SJSA1 (cell line): ENCODE measurements at places on chromosomes 13 and 19. TPM values are rescaled to one million over a fixed set of nuclear protein-coding genes. Genes with fewer than 3 reads are reported as not detected.
A peak's percentile ranks its signal among the peaks of the same experiment; 100 is the strongest.

- DNase-seq = no peak
- H3K4me3 ChIP-seq = no peak overlapping the region
- peaks cover 5% of the 10 kb centered on the region for H3K4me1 ChIP-seq
- no peaks in the 10 kb centered on the region for H3K27me3 ChIP-seq
These were observed 33.0 kb downstream of the CRYL1 start for GRCh38 chr13:20492641-20493040.

DNA sequence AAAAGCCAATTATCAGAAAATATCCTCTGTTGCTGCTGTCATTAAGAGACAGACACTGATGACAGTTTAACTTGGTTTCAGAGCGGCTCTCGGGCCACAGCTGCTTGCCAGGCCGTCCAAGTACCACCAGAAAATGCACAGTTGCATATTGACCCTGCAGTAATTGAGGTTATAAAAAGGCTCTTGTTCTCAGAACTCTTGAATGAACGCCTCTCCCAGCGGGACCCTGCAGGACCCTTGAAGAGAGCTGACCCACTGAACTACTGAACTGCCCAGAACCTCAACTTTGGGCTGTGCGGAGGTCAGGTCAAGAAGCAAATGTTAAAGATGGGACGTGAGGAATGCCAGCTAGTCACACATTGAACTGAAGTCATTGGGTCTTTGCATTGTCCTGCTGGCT is 1559.0 kb upstream of the SLC10A2 start:
- H3K4me3 ChIP-seq = no peak overlapping the region
- no peaks in the 10 kb centered on the region for H3K27me3 ChIP-seq
- no peak overlapping the region for H3K27ac ChIP-seq
- no peaks in the 10 kb centered on the region for H3K4me1 ChIP-seq

DNA sequence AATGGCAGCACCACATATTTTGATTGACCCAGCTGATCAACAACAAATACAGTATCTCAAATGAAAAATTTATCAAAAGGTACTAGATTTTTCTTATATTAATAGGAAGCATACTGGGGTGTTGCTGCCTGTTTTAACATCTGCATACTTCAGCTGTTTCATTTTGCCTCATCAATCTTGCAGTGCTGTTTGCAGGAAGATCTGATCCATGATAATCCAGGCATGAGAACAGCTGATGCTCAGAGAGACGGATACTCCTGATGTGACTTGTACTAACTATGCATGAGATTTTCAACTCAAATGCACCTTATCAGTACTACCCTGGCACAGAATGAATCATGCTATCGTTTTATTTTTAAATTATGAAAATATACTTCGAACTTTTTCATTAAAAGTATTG is 2136.8 kb downstream of the PCDH9 start:
- no peak for DNase-seq
- H3K4me3 ChIP-seq = no peak overlapping the region
- H3K27me3 ChIP-seq = no peaks in the 10 kb centered on the region
- H3K27ac ChIP-seq = no peak overlapping the region

GRCh38 chr13:36395280-36395679 is 37.0 kb upstream of the CCNA1 start:
- no peak for DNase-seq
- no peak overlapping the region for H3K4me3 ChIP-seq
- H3K27ac ChIP-seq = no peak overlapping the region
- H3K4me1 ChIP-seq = no peaks in the 10 kb centered on the region
- H3K27me3 ChIP-seq = no peaks in the 10 kb centered on the region

DNA sequence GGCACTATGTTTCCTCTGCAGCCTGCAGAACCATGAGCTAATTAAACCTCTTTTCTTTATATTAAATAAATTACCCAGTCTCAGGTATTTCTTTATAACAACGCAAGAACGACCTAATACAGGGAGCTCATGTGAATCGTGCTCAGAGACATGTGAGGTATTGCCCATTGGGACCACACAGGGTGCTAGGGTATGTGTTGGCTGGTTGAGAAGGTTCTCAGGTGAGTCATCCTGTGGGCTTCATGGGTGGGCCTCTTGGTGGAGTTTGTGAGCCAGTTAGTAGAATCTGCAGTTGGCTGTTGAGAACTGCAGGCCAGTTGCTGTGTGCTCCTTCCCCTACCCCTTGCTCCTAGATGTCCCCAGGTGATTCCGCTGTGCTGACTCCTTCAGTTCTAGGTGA is 163.0 kb downstream of the HS6ST3 start:
- peaks cover 13% of the 10 kb centered on the region for H3K4me1 ChIP-seq
- H3K4me3 ChIP-seq = no peak overlapping the region
- H3K27ac ChIP-seq = peak overlapping the region; percentile 23
- peak; percentile 94 for DNase-seq
- no peaks in the 10 kb centered on the region for H3K36me3 ChIP-seq

GRCh38 chr13:93338906-93339305 is 112.3 kb downstream of the GPC6 start:
- DNase-seq = no peak
- H3K36me3 ChIP-seq = no peaks in the 10 kb centered on the region
- H3K4me1 ChIP-seq = no peaks in the 10 kb centered on the region
- H3K27me3 ChIP-seq = no peaks in the 10 kb centered on the region
- no peak overlapping the region for H3K4me3 ChIP-seq

DNA sequence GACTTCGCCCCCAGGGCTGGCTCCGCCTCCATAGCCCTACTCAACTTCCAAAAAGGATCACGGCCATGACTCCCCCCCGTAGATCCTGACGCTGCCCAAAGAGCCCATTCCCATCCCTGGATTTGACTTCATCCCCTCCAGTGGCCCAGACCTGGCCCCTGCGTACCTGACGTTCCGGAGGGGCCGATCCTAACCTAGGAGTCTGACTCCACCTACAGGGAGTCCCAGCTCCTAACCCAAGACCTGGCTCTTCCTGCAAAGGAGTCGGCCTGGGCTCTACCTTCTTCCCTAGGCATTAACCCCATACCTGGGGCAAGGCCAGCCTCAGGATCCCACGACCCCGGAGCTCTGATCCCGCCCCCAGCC is 10.8 kb downstream of the STAP2 start:
- no peak overlapping the region for H3K27ac ChIP-seq
- peaks cover 18% of the 10 kb centered on the region for H3K4me1 ChIP-seq
- DNase-seq = no peak
- H3K27me3 ChIP-seq = peaks cover 5% of the 10 kb centered on the region

GRCh38 chr19:2546128-2547032 is 70.5 kb downstream of the GADD45B start:
- no peaks in the 10 kb centered on the region for H3K36me3 ChIP-seq
- H3K27me3 ChIP-seq = no peaks in the 10 kb centered on the region
- peaks cover 85% of the 10 kb centered on the region for H3K4me1 ChIP-seq
- peak overlapping the region; percentile 3; the same call in 1 of the 2 replicates for H3K4me3 ChIP-seq

DNA sequence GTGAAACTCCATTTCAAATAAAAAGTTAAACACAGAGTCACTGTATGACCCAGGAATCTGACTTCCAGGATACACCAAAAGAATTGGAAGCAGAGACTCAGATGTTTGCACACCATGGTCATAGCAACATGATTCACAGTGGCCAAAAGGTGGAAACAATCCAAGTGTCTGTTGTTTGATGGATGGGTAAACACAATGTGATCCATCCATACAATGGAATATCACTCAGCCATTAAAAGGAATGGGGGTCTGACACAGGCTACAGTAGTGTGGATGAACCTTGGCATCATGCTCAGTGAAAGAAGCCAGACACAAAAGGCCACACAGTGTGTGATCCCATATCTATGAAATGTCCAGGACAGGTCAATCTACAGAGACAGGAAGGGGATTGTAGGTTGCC is 174.3 kb downstream of the PTPRS start:
- DNase-seq = no peak
- H3K27ac ChIP-seq = no peak overlapping the region
- no peaks in the 10 kb centered on the region for H3K36me3 ChIP-seq

DNA sequence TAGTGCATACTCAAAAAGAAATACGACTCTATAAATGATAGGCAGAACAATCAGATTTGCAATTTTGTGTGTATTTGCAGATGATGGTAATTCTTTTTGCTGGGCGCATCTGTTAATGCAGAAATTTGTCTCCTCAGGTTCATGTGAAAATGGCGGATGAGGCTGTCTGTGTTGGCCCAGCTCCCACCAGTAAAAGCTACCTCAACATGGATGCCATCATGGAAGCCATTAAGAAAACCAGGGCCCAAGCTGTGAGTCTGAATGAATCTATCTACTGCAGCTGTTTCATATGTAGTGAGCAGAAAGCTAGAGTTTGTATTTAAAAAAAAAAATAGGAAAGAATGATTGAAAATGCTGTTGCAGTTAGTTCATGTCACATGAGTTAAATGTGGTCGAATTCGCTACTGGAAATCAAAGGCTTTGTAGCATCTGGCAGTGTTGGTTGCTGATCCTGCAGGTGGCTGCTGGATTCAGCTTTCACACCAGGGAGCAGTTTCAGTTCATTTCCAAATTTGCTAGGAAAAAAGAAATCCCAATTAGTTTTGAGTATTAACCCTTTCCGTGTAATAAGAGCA is 66.0 kb downstream of the PCCA start:
- no peaks in the 10 kb centered on the region for H3K27me3 ChIP-seq
- peaks cover 12% of the 10 kb centered on the region for H3K4me1 ChIP-seq

DNA sequence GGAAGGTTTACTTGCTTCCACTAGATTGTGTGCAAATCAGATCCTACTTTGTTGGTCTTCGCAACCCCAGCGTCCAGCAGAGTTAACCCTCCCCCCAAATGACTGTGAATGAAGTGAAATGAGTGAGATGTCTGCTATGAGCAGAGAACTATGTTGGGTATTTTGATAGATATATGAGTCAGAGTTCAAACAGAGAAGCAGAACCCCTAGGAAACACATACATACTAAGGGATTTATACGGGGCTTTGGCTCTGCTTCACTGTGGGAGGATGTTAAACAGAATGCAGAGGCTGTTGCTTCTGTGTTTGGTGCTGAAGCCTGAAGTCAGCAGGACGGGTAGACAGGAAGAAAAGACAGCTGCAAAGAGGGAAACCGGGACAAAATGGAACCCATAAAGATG is 197.0 kb downstream of the MZT1 start:
- no peak for DNase-seq
- H3K36me3 ChIP-seq = no peaks in the 10 kb centered on the region
- no peaks in the 10 kb centered on the region for H3K27me3 ChIP-seq
- H3K4me1 ChIP-seq = no peaks in the 10 kb centered on the region
- no peak overlapping the region for H3K4me3 ChIP-seq

- peak overlapping the region; percentile 93 for H3K27ac ChIP-seq
- peak; percentile 67 for DNase-seq
- peaks cover 36% of the 10 kb centered on the region for H3K4me1 ChIP-seq
- H3K36me3 ChIP-seq = no peaks in the 10 kb centered on the region
- no peaks in the 10 kb centered on the region for H3K27me3 ChIP-seq
These were observed 9.9 kb upstream of the MKNK2 start for GRCh38 chr19:2060884-2061494.

DNA sequence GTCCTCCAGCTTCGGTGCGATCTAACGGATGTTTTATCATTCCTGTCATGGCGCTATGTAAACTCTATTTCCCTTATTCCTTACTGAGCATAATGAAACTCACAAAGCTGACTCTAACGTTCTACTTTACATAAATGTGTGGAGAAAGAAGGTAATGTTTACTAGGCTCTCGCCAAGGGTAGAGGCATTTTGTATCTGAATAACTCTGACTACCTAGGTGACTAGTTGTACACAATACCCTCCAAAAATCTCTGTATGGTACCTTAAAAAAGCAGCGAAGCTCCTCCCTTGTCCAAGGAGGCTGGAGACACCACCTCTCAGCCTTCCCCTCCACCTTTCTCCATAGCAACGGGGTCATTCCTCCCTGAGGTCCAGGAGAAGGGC is 316 bp upstream of the ZNF530 start:
- H3K36me3 ChIP-seq = peaks cover 40% of the 10 kb centered on the region
- peaks cover 9% of the 10 kb centered on the region; the same call in 1 of the 2 replicates for H3K4me1 ChIP-seq
- no peak for DNase-seq

- DNase-seq = peak; percentile 60
- H3K27me3 ChIP-seq = no peaks in the 10 kb centered on the region
- peaks cover 36% of the 10 kb centered on the region for H3K4me1 ChIP-seq
- H3K4me3 ChIP-seq = no peak overlapping the region
These were observed 510.1 kb downstream of the IRS2 start for GRCh38 chr13:109276261-109276660.

DNA sequence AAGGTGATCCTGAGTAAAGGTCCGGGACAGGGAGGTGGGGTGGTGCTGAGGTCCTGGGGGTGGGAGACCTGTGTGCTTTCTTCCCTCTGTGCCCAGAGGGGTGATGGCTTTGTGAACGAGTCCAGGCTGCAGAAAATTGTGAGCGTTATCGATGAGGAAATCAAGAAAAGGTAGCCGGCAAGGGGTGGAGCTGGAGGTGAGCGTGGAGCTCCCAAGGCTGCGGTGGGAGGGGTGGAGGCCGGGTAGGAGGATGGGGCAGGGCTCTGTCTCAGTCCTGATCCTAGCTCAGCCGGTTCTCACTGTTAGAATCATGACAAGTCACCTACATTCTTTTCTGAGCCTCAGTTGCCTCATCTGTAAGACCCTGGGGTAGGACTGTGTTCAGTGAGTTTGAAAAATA is 4.0 kb downstream of the SELENOV start:
- H3K4me3 ChIP-seq = no peak overlapping the region
- no peak for DNase-seq
- no peaks in the 10 kb centered on the region for H3K36me3 ChIP-seq
- no peak overlapping the region for H3K27ac ChIP-seq

GRCh38 chr19:29785955-29786589 is 25.7 kb upstream of the CCNE1 start:
- no peaks in the 10 kb centered on the region for H3K4me1 ChIP-seq
- no peak for DNase-seq

DNA sequence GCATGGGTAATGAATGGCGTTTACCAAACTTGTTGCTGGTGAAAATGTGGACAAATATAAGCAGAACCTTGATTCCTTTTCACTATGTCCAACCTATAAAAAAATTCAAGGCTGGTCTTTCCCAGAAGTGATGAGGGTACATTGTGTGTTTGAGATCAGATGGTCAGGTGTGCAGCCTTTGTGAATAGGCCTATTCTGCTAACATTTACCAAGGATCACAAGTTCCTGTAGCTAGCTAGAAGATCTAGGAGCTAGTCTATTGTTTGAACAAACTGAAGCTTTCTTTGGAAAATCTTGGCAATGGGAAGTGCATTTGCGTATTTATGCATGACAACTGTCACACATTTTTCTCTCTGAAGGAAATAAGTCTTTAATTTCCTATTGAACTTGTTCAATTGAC is 489.6 kb downstream of the KLF5 start:
- H3K4me3 ChIP-seq = no peak overlapping the region
- DNase-seq = no peak
- H3K4me1 ChIP-seq = no peaks in the 10 kb centered on the region

The MATK gene
- not detected in 2 replicates for total RNA-seq

The FCER2 gene
- total RNA-seq = not detected in 2 replicates

The GPALPP1 gene
- total RNA-seq = 23.7 and 32.2 TPM in 2 replicates

The LIM2 gene
- total RNA-seq = not detected in 2 replicates

The ZNF823 gene
- 3.3 and 7.4 TPM in 2 replicates for total RNA-seq

The HIPK4 gene
- total RNA-seq = 0.08 TPM in 1 of 2 replicates, not detected in the other

The CYP4F2 gene
- total RNA-seq = not detected in 2 replicates

The MKNK2 gene
- 18.7 and 31.6 TPM in 2 replicates for total RNA-seq

The ZNF208 gene
- not detected in 2 replicates for total RNA-seq

The CEACAM19 gene
- total RNA-seq = 0.06 and 1.6 TPM in 2 replicates
